ENCODE measurements at places on chromosomes 13 and 19. TPM values are rescaled to one million over a fixed set of nuclear protein-coding genes. Genes with fewer than 3 reads are reported as not detected.

CRX gene
- not detected for total RNA-seq

HIF3A gene
- total RNA-seq: not detected

SLC15A1 gene
- not detected for total RNA-seq

TEX29 gene
- 0.27 TPM for total RNA-seq

RNF113B gene
- not detected for total RNA-seq

Data from T-helper 2 cell treated with Interferon-gamma antibody and Interleukin-4, amounts not matched to agents 100 ng/mL and 5 ng/mL, for 36 hours (primary cell).